ENCODE measurements at places on chromosomes 5 and 9.

DNA sequence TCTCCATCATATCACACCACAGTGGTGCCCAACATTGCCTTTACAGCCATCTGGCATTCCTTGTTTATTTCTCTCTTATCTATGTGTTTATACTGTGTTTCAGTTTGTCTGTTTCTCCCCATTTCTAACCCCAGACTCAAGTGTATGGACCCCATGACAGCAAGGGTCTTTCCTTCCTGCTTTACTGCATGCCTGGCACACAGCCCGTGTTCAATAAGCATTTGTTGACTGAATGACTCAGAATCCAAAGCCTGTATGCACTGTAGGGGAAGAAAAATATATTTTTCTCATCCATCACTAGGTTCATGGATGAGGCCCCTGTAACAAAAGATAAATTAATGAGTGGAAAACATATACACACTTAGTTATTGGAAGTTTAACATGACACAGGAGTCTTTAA lies 190.8 kb upstream of the SEMA6A start:
- DNase-seq = no peak

DNA sequence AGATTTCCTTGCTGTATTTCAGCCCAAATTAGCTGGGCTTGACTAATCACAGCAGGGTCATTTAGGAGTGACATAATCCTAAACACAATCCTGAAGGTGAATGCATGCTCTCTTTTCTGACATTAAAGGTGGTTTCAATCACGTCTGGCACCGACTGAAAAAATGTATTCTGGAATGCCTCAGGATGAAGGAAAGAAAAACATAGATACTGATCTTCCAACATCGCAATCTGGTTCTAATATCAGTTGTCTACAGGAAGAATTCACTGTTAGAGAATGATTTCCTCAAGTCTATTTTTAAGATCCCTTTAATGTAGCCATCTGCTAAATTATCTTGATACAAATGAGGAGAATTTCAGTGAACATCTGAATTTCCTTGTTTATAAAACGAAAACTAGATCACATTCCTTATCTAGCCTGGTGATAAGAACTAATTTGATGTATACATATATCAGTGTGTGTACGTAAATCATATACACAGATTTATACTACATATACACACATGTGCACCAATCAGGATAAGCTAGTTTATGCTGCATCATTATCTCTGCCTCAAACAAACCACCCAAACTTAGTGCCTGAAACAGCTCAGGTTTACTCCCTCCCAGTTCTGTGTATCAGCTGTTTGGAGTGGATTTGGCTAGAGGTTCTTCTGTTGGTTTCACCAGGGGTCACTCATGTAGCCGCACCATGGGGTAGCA lies 31.3 kb upstream of the TAS2R1 start:
- no peak for DNase-seq

DNA sequence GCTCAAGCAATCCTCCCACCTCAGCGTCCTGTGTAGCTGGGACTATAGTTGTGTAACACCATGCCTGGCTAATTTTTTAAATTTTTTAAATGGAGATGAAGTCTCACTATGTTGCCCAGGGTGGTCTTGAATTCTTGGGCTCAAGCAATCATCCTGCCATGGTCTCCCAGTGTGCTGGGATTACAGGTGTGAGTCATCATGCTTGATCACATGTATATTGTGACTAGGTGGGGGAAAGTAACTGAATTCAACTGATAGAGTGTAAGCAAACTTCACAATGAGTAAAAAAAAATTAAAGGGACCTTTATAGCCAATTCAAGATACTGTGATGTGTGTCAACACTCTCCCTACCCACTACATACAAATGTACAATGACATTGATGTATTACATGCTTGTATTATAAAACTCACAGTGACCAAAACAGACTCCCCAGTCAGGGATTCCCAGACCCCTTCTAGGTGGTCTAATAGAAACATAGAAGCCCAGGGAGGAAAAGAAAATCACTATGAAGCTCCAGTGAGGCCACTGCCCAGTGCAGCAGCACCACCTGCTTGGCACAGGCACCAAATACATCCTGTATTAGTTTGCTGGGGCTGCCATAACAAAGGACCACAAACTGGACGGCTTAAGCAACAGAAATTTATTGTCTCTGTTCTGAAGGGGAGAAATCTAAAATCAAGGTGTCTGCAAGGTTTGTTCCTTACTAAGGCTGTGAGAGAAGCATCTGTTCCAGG lies 8.8 kb downstream of the PLGRKT start:
- no peak for DNase-seq

GRCh38 chr5:67146981-67147380 lies 49.6 kb downstream of the CD180 start:
- DNase-seq = no peak

- DNase-seq = no peak
These were observed 186.3 kb upstream of the TUSC1 start for GRCh38 chr9:25864509-25864908.

DNA sequence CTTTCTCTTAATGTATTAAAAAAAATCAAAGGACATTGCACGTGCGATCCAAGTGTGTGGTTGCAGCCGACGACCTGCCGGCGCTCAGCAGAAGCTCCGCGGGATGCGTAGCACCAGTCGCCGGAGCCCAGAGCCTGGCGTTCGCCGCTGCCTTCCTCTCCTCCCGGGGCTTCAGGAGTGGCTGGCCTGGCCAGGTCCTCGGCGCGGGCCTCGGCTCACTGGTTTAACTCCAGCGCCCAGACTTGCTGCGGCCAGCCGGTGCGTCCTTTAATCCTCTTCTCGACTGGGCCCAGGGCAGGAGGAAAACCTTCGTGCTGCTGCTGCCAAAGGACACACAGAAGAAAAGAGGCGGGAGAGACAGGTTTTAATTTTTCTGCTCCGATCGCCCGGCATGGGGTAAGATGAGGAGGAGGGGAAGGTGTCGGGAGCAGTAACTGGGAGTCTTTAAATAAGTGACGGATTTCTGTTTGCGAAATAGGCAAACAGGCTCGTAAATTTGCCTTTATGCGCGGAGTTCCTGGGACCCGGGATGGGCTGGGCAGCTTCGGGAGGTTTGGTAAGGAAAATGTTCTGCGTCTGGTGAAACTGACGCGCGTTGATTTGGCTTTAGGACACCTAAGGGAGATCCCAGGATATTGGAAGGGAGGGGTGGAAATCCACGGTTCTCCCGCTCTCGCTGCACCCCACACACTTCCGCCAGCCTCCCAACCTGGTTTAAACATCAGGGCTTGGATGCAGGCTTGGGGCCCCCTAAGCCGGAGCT lies 2.3 kb downstream of the HAND1 start:
- DNase-seq = no peak

- DNase-seq = no peak
These were observed 215.8 kb upstream of the TRIM32 start for GRCh38 chr9:116471093-116471906.

DNA sequence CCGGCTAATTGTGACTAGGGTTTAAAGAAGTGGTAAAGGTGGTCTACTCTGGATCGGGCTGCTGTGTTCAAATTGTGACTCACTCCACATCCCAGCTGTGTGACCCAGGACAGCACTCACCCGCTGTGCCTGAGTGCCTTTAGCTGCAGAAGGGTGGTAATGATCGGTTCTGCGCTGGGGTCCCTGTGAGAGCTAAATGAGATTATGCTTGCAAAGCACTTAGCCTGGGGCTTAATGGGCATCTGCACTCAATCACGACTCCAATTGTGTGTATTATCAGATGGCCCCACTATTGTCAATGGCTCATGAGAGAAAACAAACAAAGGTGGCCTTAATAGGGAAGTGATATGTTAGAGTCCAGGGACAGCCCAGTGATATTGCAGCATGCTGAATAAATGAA lies 25.1 kb upstream of the TBC1D2 start:
- DNase-seq = no peak

DNA sequence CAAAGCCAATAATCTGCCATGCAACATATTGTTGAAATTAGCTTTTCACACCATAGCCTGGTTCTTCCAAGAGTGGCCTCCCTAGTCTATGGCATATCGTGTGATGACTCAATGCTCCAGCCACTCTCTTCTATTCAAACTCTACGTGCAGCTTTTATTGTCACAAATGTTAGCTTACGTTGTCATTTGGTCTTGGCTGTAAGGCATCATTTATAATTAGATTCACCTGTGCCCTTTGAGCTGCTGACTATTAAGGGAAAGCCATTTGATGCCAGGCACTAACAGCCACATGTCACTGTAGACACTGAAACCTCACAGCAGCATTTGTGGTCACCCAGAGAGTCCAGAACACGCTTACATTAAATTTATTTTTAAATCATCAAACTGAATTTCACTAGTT lies 66.8 kb downstream of the APBA1 start:
- no peak for DNase-seq

Measured in stimulated activated CD4-positive, alpha-beta T cell treated with anti-CD3 and anti-CD28 coated beads, Interleukin-1b, Interleukin-23, amount 100 ng/mL, for 1 hour (primary cell).